Brain (organoid and tissue), 16 donors: ENCODE measurements at places on chromosomes 5 and 9. TPM values are rescaled to one million over a fixed set of nuclear protein-coding genes. Genes with fewer than 3 reads are reported as not detected.

- DNase-seq, result no peak
Measured at GRCh38 chr5:43275391-43275790, 37.8 kb downstream of the HMGCS1 start.

GRCh38 chr9:132975961-132976360, 2.5 kb upstream of the GFI1B start:
- no peak for DNase-seq

- DNase-seq, result no peak
Measured at GRCh38 chr5:38494763-38495162, 61.7 kb downstream of the LIFR start.

PNPLA7 gene
- polyA plus RNA-seq, result 4.3 TPM

DNA sequence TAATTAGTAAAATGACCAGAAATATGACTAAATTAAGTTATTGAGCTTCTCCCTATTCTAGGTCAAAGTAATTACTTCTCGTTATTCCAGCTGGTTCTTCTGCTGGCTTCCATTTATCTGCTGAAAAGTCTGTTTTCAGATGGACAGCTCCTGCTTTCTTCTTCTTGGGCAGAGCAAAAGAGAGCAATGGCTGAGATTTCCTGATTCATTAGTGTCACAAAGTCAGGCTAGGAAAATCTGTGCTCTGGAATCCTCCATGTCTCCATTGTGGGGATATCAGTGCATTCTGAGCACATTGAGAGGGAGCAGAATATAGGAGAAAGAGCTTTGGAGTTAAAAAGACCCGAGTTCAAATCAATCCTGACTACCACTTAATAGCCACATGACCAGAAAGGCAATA, 33.7 kb upstream of the NRG2 start:
- no peak for DNase-seq

NME5 gene
- 5.1 TPM for polyA plus RNA-seq

DNA sequence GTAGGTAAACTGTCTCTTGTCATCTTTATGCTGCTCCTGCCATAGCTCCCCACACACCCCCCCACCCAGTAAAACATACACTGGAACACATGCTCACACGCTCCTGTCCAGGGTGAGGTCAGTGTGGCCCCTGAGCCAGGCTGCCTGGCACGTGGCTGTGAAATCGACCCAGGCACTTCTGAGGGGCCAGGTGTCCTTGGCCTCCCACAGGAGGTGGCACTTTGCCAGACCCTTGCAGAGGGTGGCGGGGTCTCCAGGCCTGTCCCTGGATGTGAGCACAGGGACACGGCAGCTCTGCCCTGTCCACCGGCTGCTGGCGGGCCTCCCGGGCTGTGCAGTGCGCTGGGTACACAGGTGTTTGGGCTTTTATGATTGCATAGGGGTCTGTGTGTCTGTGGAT, 10.0 kb upstream of the CRB2 start:
- DNase-seq, result no peak

TMEM171 gene
- polyA plus RNA-seq, result 2.1 TPM

DNA sequence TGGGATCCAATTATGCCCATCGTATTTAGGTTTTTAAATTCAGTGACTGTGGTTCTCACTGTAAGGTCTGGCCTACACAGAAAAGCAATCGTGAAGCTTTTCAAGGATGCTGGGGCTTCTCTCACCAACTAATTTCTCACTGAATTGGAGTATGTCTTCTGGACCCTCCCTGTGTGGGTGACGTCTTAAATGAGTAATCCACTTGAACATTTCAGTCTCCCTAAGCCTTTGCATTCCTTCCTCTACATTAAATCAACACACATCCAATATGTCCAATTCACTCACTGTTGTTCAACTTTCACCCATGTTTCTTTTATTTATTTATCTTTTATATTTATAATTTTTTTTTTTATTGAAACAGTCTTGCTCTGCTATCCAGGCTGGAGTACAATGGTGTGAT, 12.5 kb upstream of the BTF3 start:
- no peak for DNase-seq

DNA sequence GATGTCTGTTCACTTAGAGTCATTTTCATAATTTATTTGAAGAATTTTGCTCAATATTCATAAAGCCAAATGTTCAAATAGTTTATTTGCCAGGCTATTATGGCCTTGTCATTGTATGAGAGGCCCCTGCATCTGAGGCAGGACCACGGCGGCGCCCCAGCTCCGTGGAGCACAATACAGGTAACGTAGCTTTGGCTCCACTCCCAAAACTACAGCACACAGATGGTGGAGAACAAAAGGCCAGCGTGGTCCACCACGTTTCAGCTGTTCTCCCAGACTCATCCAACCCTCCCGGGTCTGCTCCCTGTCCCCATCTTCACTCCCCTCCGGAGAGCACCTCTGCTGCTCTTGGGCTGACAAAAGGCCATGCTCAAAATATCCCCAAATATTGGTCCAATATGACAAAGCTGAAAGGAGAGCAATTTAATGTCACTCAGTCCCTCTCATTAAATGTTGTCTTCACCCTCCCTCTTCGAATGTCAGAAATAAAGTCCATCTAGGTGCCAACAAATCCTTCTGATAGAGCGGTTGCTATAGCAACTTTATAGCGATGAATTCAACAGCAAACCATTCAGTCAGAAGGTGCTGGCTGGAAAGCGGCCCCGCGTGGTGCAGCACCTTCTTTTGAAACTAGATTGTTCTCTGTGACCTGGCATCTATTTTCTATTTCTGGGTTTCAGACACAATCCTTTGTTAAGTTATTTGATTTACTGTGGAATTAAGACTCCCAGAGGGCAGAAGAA, 504.3 kb downstream of the ARHGEF28 start:
- peak; percentile 96 for DNase-seq

LEAP2 gene
- not detected for polyA plus RNA-seq

GRCh38 chr9:128969491-128969890, 22.0 kb downstream of the NUP188 start:
- no peak for DNase-seq

ESM1 gene
- 1.3 TPM for polyA plus RNA-seq

DNA sequence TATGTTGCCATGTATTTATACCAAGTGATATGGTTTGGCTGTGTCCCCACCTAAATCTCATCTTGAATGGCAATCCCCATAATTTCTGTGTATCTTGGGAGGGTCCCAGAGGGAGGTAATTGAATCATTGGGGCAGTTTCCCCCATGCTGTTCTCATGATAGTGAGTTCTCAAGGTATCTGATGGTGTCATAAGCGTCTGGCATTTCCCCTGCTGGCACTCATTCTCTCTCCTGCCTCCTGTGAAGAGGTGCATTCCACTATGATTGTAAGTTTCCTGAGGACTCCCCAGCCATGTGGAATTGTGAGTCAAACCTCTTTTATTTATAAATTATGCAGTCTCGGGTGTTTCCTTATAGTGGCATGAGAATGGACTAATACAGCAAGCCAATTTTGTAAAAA, 140.8 kb upstream of the ADAMTSL1 start:
- DNase-seq, result no peak

- DNase-seq, result no peak
Measured at GRCh38 chr5:178529080-178529479, 61.1 kb downstream of the COL23A1 start.

DNA sequence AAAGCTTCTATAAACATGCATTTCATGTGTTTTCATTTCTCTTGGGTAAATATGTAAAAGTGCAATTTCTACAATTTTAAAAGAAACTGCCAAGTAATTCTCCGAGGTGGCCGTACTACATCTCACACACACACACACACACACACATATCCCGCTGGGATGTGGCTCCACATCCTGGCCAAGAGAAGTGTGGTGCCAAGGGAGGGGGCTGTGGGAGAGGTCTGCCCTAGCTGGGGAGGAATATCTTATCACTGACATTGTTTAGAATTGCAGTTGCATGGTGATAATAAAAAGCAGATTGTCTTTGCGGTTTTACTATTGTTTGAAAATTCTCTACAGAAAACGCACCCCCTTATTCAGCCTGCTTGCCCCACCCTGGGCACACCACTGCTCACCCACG, 558.4 kb downstream of the BNC2 start:
- DNase-seq, result no peak

- no peak for DNase-seq
Measured at GRCh38 chr5:154318691-154319090, 127.1 kb upstream of the SAP30L start.

ZER1 gene
- 96.5 TPM for polyA plus RNA-seq

DNA sequence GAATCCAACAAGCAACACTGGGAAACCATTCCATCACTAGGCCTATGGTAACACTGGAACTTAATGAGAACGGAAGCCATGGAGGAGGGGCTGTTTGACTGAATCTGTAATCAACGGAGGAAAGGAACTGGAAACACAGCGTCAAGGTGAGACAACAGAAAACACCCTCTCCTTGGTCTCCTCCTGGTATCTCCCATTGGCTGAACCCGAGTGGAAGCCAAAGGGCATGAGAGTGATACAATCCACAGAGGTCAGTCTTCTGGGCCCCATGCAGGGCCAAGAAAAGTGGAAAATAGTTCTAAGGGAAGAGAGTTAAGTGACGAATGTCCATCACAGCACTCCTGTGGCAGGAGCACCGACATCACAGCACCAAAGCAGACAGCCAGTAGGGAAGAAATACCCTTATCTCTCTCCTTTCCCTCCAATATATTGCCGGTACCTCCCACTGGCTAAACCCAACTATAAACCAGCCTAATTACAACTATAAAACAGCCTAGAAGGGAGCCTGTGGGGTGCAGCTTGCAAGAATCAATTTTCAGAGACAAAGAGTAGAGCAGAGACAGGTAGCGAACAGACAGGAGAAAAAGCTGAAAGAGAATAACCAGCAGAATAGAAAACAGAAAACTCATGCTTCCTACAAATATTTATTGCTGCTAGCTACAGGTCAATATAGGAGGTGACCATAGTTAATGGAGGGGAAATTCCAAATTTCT, 107.4 kb upstream of the IFNE start:
- no peak for DNase-seq

PLPP7 gene
- 8.3 TPM for polyA plus RNA-seq

DNA sequence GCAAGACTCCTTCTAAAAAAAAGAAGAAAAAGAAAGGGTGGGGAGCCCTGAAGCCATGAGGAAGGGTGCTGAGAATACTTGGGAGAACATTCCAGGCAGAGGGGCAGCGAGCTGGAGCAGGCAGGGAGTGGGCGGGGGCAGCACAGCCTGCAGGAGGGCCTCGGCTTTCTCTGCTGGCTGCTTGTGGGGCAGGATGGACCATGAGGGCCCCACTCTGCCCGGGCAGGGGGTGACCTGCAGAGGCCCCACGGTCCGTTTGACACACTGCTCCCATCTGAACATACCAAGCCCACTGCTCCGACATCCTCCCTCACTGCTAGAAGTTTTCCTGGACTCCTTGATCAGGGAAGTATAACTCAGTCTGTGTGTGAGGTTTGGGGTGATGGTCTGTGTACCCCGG, 11.7 kb upstream of the NUP214 start:
- no peak for DNase-seq

GRCh38 chr9:113677057-113677456, 199.1 kb upstream of the ZNF618 start:
- no peak for DNase-seq

- no peak for DNase-seq
Measured at GRCh38 chr5:935510-936084, 42.9 kb downstream of the TRIP13 start.

SMIM33 gene
- not detected for polyA plus RNA-seq

ACSL6 gene
- 4.8 TPM for polyA plus RNA-seq

GRCh38 chr9:122900791-122901190, 4.4 kb downstream of the RC3H2 start:
- no peak for DNase-seq

- DNase-seq, result no peak
Measured at GRCh38 chr9:20462410-20462809, 159.9 kb downstream of the MLLT3 start.

GRCh38 chr5:173050791-173051190, 5.4 kb upstream of the CREBRF start:
- no peak for DNase-seq

GRCh38 chr9:33517373-33517772, 6.7 kb upstream of the ANKRD18B start:
- peak; percentile 24 for DNase-seq

DNA sequence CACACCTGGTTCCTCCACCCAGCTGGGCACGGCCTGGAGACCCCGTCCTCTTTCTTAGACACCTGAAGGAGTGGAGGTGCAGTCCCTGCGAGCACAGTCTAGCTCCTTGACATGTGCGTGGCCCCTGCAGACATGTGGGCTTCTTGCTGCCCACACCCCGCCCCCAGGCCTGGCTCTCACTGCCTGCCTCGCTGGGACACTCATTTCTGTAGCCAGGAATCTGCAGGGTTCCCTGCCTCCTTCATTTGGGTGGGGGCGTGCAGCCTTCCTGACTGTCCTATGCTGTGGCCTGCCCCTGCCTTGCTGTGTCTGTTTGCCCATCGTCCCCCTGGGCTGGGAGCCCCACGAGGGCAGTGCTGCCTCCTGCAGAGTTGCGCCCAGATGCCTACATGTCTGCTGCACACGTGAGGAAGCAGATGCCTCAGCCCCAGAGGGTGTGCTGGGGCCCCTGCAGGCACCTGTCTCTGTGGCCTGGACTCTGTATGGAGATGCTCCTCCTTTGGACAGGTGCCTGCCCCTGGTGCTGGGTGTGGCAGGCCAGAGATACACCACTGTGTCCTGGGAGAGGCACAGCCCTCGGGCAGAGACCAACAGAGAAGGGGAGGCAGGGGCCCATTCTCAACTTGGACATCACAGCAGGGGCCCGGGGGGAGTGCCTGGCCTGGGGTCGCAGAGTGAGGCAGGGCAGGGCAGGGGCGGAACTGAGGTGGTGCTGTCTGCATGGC, 22.6 kb downstream of the FLT4 start:
- no peak for DNase-seq

PTGS1 gene
- 1.4 TPM for polyA plus RNA-seq

GRCh38 chr5:42250-42649, 49.7 kb upstream of the PLEKHG4B start:
- DNase-seq, result no peak

DNAH5 gene
- 0.41 TPM for polyA plus RNA-seq

GKAP1 gene
- 14.5 TPM for polyA plus RNA-seq

DNA sequence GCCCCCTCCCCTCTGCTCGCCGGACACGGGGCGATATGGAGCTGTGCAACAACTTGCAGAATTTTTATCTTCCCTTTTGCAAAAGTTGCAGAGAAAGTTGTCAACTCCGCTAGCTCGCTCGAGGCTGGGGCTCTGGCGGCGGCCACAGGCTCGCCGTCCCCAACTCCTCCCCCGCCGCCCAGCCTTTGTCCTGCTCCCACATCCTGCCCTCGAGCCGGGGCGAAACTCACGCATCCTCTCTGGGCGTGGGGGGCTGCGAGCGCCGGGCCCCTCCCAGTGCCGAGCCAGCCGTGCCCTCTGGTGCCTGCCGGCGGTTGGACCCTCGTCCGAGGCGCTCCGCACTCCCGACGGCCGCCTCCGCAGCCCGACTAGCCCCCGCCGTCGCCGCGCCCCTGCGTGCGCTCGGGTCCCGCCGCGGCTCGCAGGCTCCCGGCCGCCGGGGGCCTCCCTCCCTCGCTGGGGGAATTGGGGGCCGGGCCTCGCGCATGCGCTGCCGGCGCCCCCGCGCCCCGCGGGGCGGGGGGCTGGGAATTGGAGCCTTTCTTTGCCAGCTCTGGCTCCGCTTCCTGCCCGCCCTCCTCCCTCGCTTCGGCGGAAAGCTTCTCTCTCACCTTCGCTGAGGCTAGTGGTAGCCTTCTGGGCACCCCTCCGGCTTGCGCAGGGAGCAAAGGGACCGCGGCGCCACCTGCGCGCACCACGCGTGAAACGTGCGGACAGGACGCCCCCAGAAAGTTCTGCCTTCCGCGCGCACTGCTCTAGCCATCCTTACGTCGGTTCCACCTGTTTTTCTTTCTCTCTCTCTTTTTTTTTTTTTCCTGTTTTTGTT, at the start of gene CCNJL:
CCNJL (minus strand) TSS at position 431 of the 826 bp plus-strand sequence. CDS start 641 bp downstream, outside the sequence.
- peak; percentile 69 for DNase-seq

TYRP1 gene
- polyA plus RNA-seq, result 0.19 TPM
